ENCODE measurements at places on chromosomes 6 and 20.

DNA sequence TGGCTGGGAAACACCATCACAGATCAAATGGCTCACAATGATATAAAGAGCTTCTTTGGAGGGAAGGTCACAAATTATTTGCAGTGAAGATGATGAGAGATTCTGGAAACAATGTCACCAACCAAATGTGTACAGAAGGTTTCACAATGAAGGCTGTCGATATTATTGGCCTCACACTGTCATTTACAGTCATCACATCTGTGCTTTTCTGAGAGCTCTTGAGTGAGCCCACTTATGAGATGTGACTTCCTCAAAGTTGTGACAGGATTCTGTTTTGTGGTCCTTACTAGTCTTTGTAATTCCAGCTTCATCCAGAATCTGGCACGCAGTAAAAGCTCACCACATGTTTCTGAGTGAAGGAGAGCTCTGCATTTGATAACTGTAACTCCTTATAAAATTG is 133.6 kb downstream of the LMBRD1 start:
- DNase-seq = no peak

DNA sequence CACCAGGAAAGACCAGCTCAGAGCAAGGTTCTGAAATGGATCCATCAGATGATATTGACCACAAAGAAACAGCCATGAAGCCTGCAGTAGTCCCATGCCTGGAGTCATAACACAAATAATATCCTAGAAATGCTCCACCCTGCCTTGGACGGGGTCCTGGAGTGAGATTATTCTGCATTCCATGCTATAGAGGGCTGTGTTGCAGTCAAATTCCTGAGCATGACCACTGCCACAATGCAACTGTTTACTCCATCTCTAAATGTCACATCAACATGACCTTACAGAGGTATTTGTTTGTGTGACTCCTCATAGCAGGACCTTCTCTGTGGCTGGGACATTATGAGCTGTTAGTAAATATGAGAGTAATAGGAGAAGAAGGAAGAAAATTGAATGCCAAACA is 257.5 kb upstream of the TCF21 start:
- DNase-seq = no peak

DNA sequence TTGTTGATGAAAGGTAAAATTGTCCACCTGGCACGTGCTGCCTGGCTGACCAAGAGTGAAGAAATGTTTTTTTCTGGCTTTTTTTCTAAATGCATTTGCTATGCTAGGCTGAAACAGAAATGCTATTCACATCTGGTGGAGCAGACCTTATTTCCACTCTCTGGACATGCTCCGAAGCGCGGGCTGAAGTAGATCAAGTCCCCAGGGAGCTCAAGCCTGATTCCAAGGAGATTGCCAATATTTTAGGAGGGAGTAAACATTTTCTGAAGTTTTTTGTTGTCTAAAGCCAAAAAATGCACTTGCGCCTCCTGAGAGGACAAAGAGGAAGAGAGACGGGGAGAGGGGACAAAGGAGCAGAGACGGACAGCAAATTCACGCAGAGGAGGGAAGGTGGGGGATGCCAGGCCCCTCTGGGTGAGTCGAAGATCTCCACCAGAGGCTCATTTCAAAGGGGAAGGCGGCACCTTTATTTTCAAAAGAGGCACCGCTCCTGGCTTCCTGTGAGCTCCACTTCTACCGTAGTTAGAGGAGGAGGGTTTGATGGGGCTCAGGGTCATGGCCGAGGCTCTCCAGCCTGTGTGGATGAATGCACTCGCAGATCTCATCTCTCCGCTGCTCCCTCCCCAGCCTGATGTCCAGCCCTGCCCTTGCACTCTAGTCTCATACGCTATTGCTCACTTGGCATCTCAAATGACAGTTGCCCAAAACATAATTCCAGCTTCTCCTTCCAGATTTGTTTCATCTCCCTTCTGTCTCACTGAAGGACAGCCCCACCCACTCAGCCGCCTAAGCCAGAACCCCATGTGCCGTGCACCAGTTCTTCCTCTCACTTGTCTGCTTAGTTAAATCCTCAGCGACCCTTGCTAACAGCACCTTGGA is 23.1 kb upstream of the SMOC2 start:
- no peak for DNase-seq

DNA sequence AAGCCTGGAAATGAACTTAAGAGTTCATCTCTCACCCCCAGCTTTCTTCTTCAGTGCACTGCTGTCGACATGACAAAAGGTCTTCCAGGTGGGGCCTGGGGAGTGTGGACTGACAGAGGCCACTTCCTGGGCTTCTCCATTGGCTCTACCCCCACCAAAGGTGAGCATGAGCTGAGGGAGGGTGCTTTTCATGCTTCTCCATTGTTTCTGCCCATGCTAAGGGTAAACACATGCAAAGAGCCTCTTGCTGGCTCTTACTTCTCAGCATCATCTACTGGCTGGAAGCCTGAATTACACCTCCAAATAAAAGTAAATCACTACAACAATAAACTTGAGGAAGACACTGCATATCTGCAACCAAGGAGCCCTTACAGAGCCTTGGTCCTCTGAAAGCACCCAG is 227.2 kb downstream of the EPM2A start:
- DNase-seq = peak; percentile 3

- no peak for DNase-seq
Measured at GRCh38 chr6:157804448-157805327, 18.4 kb upstream of the SNX9 start.

DNA sequence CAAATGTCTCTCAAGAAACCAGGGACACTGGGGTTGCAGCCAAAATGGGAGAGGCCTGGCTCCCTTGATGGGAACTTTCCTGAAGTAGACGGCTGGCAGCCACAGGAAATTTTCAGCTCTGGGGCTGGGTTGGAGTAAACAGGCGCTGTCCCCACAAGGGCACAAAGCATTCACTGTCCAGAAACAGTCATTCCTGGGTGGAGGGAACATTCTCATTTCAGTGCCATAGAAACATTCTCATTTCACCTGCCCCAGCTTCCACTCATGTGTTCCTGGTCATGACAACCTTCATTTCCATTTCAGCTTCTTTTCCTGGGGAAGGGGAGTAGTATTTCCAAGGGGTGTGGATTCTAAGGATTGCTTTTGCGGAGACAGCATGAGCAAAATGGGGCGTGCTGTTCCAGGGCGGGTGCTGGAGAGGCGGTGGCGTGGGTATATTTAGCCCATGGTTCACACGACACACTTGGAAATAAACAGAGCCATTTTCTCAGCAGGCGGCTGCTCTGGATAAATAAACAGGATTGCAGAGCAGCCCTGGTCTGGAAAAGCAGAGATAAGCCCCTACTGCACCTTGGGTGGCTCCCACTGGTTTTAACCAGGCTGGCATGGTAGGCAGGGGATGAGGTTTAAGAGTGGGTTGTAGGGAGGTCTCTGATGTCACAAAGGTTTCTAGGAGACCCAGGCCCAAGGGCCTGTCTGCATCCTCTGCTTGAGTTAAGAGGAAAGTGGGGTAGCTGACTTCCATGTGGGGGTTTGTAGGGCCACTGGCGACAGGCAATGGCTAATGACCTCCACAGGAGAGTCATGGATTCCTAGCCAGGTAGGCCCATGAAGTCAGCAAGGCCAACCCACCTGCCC is 32.9 kb downstream of the COX4I2 start:
- no peak for DNase-seq

DNA sequence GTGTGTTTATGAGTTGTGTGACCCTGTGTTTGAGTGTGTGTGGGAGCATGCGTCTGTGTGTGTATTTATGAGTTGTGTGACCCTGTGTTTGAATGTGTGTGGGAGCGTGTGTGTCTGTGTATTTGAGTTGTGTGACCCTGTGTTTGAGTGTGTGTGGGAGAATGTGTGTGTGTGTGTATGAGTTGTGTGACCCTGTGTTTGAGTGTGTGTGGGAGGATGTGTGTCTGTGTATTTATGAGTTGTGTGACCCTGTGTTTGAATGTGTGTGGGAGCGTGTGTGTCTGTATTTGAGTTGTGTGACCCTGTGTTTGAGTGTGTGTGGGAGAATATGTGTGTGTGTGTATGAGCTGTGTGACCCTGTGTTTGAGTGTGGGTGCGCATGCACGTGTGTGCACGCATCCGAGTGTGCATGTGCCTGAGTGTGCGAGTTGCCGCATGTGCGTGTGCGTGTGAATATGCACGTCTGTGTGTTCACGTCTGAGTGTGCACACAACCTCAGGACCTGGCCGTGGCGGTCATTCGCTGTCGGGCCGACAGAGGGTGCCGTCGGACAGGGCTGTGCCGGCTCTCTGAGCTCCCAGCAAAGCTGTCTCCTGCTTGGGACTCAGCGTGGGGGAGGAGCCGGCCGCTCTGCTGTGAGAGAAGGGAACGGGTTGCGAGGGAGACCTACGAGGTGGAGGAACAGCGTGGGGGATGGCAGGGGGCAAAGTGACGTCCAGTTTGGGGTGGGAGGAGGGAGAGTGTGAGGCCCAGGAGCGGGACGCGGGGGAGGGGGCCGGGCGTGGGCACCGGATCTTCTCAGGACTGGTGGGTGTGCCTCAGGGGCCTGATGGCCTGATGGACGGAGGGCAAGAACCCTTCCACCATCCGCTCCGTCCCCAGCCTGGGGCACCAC is 19.7 kb downstream of the SLC17A9 start:
- peak; percentile 91 for DNase-seq

DNA sequence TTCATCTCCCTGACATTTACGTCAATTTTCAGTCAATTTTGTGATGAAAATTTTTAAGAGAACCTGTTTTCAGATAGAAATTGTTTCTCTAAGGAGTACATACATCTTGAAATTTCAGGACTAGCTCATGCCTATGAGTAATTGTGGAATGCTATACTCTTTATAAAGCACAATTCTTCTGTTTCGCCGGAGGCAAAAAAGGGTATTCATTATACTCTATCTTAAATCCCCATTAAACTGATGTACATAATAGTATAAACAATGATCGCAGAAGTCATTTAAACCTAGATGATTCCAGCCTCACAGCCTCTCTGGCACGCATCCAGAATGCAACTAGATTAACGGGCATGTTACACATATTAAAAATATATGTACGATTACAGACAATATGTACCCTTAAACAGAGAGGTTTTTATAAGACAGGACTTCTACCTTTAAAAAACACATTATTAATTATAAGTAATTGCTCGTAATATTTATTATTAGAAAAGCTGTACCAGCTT is 62.6 kb downstream of the NRSN1 start:
- DNase-seq = no peak

DNA sequence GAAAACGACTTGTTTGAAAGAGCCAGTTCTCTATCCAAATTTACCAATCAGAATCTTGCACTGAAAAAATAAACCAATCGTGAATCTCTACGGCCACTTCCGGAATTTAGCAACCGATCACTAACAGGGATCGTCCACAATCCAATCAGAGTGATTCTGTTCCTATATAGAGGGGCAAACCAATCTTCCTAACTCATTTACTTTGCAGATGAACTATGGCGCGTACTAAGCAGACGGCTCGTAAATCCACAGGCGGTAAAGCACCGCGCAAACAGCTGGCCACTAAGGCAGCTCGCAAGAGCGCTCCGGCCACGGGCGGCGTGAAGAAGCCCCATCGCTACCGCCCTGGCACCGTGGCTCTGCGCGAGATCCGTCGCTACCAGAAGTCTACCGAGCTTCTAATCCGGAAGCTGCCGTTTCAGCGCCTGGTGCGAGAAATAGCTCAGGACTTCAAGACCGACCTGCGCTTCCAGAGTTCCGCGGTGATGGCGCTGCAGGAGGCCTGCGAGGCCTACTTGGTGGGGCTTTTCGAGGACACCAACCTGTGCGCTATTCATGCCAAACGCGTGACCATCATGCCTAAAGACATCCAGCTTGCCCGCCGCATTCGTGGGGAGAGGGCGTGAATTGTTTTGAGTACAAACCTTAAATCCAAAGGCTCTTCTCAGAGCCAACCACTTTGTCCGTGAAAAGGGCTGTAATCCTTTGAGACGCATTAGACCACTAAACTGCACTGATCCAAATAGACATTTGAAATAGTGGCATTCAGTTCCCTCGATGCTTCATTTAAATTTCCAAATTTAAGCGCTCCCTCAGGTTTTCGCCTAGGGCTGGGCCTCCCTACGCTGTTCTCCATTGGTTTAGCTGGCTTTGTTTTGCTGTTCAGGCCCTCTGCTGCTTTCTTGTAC is 138.0 kb downstream of the HFE start:
- DNase-seq = no peak

- DNase-seq = no peak
Measured at GRCh38 chr6:170116636-170117035, 174.2 kb downstream of the DLL1 start.

GRCh38 chr20:62178316-62179161 is 4.3 kb upstream of the MTG2 start:
- DNase-seq = no peak

DNA sequence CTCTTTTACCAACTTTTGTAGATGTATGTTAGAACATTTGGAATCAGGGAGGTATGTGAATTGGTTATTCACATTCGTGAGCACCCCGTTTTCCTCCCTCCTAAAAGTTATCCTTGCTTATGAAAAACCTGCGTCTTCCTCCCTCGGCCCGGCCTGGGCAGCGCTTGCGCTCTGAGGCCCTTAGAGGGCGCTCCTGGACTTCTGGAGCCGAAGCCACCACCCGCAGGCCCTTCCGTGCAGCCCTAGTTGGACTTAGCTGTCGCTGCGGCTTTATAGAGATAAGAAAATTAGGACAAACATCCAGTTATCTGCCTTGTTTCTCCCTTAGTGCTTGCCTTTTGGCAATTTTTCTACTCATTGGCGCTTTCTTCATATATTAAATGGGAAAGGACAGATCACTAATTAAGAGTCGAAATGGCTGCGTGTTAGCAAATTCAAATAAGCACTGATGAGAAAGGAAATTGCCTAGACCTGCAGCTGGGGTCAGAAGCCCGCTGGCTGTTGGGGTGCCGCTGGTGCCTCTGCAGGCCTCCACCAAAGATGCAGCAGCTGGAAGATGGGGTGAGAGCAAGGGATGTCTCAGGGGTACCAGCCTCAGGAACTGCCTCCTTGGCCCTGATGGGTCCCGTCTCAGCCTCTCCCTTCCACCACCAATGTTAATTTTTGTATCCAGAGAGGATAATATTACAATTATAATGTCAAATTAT is 5.2 kb downstream of the FNDC1 start:
- DNase-seq = peak; percentile 91

GRCh38 chr6:99270826-99271225 is 78.6 kb downstream of the FAXC start:
- DNase-seq = no peak

GRCh38 chr6:11437824-11438459 is 99.6 kb upstream of the TMEM170B start:
- DNase-seq = no peak

DNA sequence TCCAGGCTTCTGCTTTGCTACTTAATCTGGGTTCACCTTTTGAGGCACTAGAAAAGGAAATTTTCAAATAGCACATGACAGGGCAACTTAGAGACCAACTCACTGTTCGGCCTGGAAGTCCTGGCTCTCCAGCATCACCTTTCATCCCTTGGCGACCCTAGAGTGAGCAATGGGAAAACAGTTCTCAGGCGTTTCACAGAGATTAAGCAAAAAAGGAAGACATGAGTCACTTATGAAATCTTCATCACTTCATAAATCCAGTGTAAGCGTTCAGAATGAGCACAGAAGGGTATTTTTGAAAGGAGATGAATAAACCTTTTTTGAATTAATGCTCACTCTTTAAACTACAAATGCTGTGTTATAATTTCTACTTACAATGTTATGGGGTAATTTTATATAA is 104.0 kb downstream of the COL12A1 start:
- no peak for DNase-seq

GRCh38 chr6:44621846-44622245 is 234.3 kb downstream of the CDC5L start:
- DNase-seq = no peak

- DNase-seq = no peak
Measured at GRCh38 chr6:166673309-166673708, 46.3 kb upstream of the RPS6KA2 start.

GRCh38 chr6:32553037-32553742 is 23.1 kb upstream of the HLA-DRB5 start:
- peak; percentile 37 for DNase-seq

- peak; percentile 57 for DNase-seq
Measured at GRCh38 chr20:36861875-36862801, 13.8 kb upstream of the TLDC2 start.

Data from OCI-M1 (cell line).